ENCODE measurements at places on chromosomes 5 and 9.

DNA sequence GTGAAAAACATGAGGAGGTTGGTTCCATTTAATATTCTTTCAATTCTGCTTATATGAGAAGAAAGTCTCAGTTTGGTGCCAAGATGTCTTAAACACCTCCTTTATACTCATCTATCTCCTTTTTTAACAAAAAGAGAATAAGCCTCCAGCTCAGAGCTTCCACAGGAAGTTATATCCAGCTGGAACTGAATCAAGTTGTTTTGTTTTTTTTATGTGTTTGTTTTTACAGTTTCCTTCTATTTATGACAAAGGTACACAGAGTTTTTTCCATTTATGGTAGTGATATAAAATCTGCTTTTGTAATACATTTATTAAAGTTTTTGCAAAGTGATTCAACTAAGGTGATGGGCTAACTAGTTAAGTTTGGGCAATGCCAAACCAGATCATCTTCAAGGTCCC lies 10.4 kb downstream of the SPARC start:
- no peak for DNase-seq

DNA sequence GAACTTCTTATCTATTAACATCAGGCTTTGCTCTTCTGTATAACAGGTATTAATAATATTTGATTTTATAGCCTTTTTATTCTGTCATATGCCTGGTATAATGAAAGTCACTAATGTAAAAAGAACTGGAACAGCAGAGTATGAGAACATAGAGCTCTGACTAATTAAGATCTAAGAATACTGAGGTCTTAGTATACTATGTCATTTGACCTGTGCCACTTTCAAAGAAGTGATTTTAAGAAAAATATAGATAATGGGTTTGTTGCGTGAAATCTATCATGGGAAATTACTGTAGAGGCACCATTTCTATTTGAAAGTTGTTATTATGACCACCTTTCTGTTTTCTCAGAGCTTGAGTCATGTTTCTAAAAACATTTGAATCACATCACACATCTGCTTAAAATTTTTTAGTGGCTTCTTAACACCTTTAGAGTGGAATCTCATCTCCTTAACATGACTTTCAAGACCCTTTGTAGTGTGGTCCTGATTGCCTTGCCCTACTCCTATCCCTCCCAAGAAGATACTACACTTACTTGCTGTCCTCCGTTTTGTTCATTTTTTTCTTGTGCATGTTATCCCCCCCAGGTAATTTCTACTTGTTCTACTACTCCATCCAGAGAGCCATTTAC lies 14.3 kb downstream of the WDR36 start:
- no peak for DNase-seq

DNA sequence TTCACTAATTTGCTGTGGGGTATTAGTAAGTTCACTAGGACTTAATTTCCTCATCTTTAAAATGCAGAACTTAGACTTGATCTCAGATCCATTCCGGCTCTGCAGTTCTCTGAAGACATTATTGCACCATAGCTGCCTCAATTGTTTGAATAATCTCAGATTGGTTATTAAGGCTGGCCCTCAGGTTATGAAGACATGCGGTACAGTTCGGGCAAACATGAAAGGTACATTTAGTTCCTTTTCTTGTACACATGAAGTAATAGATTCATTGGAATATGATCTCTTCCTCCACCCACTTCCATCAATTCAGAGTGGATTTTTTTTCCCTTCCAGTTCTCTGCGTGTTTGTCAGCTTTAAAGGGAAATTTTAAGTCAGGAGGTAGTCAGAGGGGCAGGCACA lies 28.0 kb downstream of the ATP6V0E1 start:
- DNase-seq: no peak

- no peak for DNase-seq
Observed at GRCh38 chr9:92728831-92729734, 35.5 kb downstream of the BICD2 start.

DNA sequence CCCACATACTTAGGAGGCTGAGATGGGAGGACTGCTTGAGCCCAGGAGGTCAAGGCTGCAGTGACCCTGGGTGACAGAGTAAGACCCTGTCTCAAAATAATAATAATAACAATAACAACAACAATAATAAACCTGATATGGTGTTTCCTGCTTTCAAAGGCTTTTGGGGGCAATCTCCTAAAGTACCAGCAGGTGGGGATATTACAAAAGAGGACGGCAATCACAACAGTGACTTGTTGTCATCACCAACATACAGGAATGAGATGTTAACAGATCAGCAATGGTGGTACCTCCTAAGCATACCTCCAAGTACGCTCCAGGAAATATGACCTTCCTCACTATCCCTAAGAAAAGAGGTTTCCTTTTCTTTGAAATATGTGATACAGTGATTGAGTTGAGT lies 91.1 kb upstream of the RNF180 start:
- DNase-seq: no peak

GRCh38 chr9:126480813-126481212 lies 132.9 kb upstream of the LMX1B start:
- DNase-seq: no peak
